Karpas-422 (cell line): ENCODE measurements at places on chromosomes 13 and 19.

- H3K4me3 ChIP-seq = no peak overlapping the region
- no peaks in the 10 kb centered on the region for H3K4me1 ChIP-seq
- H3K27ac ChIP-seq = no peak overlapping the region
- no peaks in the 10 kb centered on the region for H3K27me3 ChIP-seq
- no peaks in the 10 kb centered on the region for H3K36me3 ChIP-seq
- no peak for DNase-seq
Measured at GRCh38 chr13:74258961-74259360, 124.8 kb upstream of the KLF12 start.

DNA sequence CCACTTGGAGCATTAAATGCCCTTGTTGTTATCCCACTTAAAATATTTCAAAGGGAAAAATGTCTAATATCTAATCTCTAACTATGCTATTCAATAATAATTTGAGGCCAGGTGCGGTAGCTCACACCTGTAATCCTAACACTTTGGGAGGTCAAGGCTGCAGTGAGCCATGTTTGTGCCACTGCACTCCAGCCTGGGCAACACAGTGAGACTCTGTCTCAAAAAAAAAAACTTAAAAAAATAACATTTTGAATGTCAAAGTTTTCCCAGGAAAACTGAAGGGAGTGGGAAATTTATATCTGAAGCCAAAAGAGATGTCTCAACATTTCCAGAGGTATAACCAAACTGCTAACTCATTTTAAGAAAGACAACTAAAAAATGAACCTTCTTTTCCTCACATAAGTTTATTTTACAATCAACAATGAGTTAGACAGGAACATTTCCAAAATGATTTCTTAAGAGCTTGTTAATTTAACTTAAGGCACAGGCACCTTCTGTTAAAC lies 47.9 kb downstream of the CAB39L start:
- H3K27me3 ChIP-seq = no peaks in the 10 kb centered on the region
- H3K36me3 ChIP-seq = no peaks in the 10 kb centered on the region; the same call in 1 of the 2 replicates
- peaks cover 33% of the 10 kb centered on the region for H3K4me1 ChIP-seq
- H3K27ac ChIP-seq = no peak overlapping the region
- no peak overlapping the region for H3K4me3 ChIP-seq

GRCh38 chr13:77732287-77732686 lies 34.8 kb downstream of the SLAIN1 start:
- H3K27ac ChIP-seq = no peak overlapping the region
- no peaks in the 10 kb centered on the region for H3K27me3 ChIP-seq
- no peaks in the 10 kb centered on the region for H3K36me3 ChIP-seq
- no peaks in the 10 kb centered on the region for H3K4me1 ChIP-seq

DNA sequence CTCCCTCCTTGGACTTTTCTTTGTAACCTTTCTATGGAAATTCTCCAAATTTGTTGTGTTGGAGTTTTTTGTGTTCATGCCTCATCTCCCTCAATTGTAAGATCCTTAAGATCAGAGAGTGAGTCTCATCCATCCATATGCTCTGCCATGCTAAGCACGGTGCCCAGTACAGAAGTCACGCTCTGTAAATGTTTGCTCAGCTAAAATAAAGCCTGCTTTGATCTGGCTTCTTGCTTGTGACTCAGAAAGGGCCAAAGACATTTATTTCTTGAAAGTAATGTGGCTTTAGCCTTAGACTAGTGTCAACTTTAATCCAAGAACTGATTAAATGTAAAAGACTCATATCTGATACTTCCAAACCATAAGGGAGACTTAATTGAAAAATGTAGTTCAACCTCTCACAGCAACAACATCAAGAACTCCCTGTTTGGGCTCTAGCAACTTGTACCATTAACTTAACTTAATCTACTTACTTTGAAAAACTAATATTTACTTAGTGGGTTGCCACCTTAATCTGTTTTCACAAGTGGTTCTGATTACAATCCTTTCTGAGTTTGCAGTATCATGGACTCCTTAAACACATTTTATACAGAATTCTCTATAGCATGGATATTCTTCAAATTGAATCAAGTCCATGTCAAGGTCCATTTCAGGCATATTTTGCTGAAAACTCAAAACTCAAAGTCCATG lies 100.2 kb downstream of the KL start:
- H3K4me3 ChIP-seq = no peak overlapping the region
- peaks cover 22% of the 10 kb centered on the region for H3K4me1 ChIP-seq
- no peak overlapping the region for H3K27ac ChIP-seq
- no peaks in the 10 kb centered on the region for H3K27me3 ChIP-seq
- no peak for DNase-seq

GRCh38 chr19:14473073-14473977 lies 1.8 kb downstream of the PTGER1 start:
- H3K27me3 ChIP-seq = no peaks in the 10 kb centered on the region
- no peaks in the 10 kb centered on the region for H3K36me3 ChIP-seq

DNA sequence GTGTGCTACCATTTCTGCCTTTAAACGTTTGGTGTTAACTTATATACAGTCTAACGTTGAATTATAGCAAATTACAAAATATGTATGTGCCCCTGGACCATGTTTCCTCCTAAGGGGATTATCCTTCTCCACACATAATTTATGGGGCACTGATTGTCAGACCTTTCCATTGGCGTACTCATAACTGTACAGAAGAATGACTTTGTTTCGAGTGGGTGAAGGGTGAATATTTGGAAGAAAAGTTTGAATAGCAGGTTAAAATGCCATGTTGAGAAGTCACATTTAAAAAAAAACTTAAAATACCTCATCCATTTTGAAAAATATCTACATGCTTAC lies 58.8 kb downstream of the SLC10A2 start:
- peaks cover 27% of the 10 kb centered on the region for H3K4me1 ChIP-seq
- DNase-seq = no peak
- peak overlapping the region; percentile 53 for H3K4me3 ChIP-seq
- no peaks in the 10 kb centered on the region for H3K36me3 ChIP-seq
- H3K27me3 ChIP-seq = no peaks in the 10 kb centered on the region
- peak overlapping the region; percentile 70 for H3K27ac ChIP-seq

DNA sequence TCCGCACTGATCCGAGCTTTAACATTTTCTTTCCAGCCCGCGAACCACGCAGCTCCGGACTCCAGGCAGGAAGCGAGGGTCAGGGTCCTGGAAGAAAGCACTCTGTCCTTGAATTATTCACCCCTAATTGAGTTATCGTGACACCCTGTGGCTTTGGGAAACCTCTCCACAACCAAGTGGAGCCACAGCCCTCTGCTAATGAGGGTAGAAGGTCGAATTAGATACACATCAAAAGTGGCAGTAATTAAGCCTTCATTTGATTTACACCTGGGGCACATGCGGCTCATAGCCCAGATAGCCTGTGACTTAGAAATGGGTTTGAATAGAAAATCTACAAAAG lies 15.9 kb upstream of the RNF17 start:
- no peaks in the 10 kb centered on the region for H3K4me1 ChIP-seq
- no peak overlapping the region for H3K27ac ChIP-seq
- DNase-seq = no peak
- H3K4me3 ChIP-seq = no peak overlapping the region
- no peaks in the 10 kb centered on the region for H3K36me3 ChIP-seq

DNA sequence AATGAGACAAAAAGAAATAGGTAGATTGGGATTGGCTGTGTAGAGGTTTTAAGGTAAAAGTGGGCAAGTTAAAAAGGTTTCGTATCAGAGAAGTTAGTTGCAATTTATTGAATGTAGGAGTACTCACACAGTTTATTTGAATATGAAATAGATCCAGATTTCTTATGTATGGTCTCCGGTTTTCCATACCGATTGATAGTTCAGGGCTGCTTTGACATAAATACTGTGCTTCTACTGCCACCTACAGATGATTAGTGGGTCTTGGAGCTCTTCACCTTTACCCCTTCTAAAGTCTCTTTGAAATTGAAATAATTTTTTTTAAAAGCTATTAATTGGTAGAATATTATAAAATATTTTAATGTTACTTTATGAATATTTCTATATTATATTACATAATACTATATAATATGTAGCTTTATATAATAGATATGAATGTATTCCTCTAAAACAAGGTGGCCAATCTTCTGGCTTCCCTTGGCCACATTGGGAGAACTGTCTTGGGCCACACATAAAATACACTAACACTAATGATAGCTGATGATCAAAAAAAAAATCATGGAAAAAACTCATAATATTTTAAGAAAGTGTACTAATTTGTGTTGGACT lies 7.7 kb upstream of the GPR18 start:
- peaks cover 91% of the 10 kb centered on the region for H3K4me1 ChIP-seq
- DNase-seq = peak; percentile 86

GRCh38 chr13:111241006-111241755 lies 79.3 kb upstream of the TEX29 start:
- H3K4me3 ChIP-seq = no peak overlapping the region
- no peaks in the 10 kb centered on the region for H3K4me1 ChIP-seq
- no peaks in the 10 kb centered on the region for H3K27me3 ChIP-seq
- no peak overlapping the region for H3K27ac ChIP-seq
- DNase-seq = no peak

DNA sequence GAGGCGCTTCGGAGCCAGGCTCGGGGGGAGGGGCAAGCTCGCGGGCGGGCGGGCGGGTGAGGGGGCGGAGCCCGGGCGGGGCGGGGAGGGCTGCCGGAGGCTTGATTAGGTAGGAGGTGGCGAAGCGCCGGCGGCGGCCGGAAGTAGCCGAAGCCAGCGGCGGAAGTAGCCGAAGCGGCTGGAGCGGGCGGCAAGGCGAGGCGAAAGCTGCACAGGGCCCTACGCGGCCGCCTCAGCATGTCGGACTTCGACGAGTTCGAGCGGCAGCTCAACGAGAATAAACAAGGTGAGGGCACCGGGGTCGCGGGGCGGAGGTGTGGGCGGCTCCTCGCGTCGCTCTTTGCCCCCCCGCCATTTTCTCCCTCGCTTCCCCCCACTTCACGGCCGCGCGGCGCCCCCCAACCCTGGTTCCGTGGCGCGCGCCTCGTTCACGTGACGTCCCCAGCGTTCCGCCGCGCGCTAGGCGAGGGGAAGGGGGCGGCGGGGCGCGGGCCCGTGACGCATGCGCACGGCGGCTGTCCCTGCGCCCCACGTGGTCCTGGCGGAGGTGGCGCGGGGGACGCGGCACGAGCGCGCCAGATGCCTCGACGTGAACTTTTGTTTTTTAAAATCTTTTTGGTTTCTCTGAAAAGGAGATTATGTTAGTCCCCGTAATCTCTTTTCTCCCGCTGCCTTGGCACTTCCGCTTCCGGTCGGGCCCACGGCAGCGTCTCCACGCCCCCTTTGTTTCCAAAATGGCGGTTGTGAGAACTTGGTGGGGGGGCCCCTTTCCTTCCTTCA lies at the start of gene U2AF2:
Gene U2AF2, plus strand, starts transcription at position 168 of the 780 bp plus-strand sequence. Its CDS starts 70 bp downstream, at position 238.
- H3K4me3 ChIP-seq = peak within 1 kb of the TSS; percentile 78
- H3K27ac ChIP-seq = peak within 1 kb of the TSS; percentile 95
- peak; percentile 99 for DNase-seq
- peaks cover 41% of the 10 kb centered on the region for H3K36me3 ChIP-seq

GRCh38 chr13:73822668-73823592 lies 311.3 kb downstream of the KLF12 start:
- H3K4me3 ChIP-seq = no peak overlapping the region
- H3K4me1 ChIP-seq = peaks cover 51% of the 10 kb centered on the region
- no peaks in the 10 kb centered on the region for H3K27me3 ChIP-seq
- no peak for DNase-seq
- peak overlapping the region; percentile 90 for H3K27ac ChIP-seq
- no peaks in the 10 kb centered on the region for H3K36me3 ChIP-seq

DNA sequence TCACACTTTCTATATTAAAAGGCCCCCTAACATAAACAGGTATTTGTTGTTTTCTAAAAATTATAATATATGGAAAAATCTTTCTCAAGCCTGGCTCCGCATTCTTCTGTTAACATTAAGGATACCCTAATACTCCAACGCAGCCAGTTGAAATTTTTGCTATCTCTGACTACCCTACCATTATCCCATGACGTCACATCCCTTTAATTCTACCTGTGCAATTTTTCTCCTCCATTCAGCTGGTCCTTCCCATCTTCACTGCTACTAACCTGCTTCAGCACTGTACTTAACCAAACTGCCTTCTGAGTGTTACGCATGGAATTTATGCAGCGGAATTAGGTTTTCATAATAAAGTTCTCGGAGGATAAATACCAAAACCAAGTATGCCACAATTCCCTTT lies 1.0 kb downstream of the MRPS31 start:
- H3K27ac ChIP-seq = peak overlapping the region; percentile 82
- peaks cover 12% of the 10 kb centered on the region for H3K36me3 ChIP-seq
- H3K4me1 ChIP-seq = peaks cover 44% of the 10 kb centered on the region
- DNase-seq = no peak
- peak overlapping the region; percentile 74 for H3K4me3 ChIP-seq

GRCh38 chr13:38950987-38951386 lies 39.6 kb downstream of the STOML3 start:
- no peaks in the 10 kb centered on the region for H3K27me3 ChIP-seq
- no peak for DNase-seq
- no peaks in the 10 kb centered on the region for H3K4me1 ChIP-seq
- H3K27ac ChIP-seq = no peak overlapping the region
- no peak overlapping the region for H3K4me3 ChIP-seq
- H3K36me3 ChIP-seq = no peaks in the 10 kb centered on the region

DNA sequence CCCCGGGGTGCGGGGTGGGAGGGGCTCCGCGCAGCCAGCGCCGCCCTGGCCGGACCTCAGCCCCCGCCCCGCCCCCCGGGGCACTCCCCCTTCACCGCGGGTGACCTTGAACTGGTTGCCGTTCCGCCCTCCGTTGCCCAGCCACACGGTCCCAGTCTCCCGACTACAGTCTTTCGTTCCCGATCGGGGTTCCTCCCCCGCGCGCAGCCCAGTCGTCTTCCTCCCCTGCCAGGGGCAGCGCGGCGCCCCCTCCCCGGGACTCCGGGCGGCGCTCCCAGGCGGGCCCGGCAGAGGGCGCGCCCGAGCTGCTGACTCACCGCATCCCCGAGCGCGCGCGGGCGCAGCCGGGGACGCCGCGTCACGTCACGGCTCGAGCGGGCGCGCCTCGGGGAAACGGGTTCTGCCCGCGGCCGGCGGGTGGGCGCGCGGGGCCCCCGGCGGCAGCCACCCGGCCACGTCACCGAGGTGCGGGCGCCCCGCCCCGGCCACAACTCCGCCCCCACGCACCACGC lies 459 bp downstream of the MIDN start:
- peaks cover 10% of the 10 kb centered on the region for H3K36me3 ChIP-seq
- H3K27me3 ChIP-seq = no peaks in the 10 kb centered on the region
- peak overlapping the region; percentile 89 for H3K27ac ChIP-seq
- peak overlapping the region; percentile 86 for H3K4me3 ChIP-seq
